ENCODE measurements at places on chromosomes 12 and 14.
A peak's percentile ranks its signal among the peaks of the same experiment; 100 is the strongest.

DNA sequence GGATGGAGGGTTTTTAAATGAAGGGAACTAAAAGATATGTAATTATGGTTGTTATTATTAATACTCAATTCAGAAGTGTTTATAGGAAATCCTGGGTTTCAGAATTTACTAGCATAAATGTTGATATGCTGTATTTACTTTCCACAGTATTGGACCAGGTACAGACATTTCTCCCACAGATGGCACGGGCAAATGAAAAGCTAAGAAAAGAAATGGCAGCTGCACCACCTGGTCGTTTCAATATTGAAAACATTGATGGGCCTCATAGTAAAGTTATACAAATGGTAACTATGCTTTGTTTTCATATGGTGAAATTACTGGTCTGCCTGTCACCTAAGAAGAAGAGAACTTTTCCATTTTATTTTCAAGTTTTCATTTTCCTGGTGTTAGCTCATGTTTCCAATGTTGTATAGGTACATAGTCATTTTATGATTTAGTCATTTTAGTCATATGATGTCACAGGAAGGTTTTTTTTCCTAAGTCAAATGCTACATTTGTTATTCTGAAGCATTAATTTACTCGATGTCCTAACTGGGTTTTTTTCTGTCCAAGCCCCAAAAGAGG, 5.5 kb downstream of the NOPCHAP1 start:
- DNase-seq, result no peak

- no peak for DNase-seq
Measured at GRCh38 chr12:59695379-59695778, 99.5 kb downstream of the SLC16A7 start.

GRCh38 chr14:51002406-51002999, 58.2 kb upstream of the PYGL start:
- DNase-seq, result no peak

DNA sequence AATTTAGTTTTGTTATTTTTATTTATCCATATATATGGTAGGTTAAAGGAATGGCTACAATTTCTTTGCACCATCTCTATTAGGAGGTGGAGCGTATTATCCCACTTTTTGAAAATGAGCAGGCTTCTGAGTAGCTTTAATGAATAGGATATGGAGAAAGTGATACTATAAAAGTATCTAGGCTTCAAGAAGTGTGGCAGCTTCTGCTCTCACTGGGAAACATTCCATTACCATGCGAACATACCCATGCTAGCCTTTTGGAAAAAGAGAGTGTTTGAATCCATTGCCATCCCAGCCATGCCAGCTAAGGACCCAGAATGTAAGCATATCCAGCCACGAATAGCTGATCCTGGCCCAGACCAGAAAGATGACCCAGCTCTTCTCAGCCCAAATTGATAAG, 107.3 kb downstream of the SLC38A4 start:
- no peak for DNase-seq

- DNase-seq, result no peak
Measured at GRCh38 chr14:96083667-96084320, 44.6 kb downstream of the C14orf132 start.

- DNase-seq, result peak; percentile 86
Measured at GRCh38 chr12:32589165-32589865, 89.8 kb upstream of the DNM1L start.

DNA sequence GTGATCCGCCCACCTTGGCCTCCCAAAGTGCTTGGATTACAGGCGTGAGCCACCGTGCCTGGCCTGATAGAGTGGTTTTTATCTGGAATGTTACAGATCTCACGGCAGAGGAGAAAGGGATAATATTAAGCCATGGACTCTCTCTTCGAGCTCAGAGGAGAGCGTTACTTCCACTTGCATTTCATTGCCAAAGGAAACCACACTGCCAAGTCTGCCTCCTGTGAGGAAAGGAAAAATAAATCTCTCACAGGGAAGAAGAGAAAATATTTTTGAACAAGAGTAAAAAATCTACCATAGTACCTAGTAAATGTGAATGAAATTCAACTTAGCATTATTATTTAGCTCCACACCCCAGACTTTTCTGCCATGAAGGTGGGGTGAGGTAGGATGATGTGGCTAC, 319.2 kb upstream of the PRICKLE1 start:
- no peak for DNase-seq

DNA sequence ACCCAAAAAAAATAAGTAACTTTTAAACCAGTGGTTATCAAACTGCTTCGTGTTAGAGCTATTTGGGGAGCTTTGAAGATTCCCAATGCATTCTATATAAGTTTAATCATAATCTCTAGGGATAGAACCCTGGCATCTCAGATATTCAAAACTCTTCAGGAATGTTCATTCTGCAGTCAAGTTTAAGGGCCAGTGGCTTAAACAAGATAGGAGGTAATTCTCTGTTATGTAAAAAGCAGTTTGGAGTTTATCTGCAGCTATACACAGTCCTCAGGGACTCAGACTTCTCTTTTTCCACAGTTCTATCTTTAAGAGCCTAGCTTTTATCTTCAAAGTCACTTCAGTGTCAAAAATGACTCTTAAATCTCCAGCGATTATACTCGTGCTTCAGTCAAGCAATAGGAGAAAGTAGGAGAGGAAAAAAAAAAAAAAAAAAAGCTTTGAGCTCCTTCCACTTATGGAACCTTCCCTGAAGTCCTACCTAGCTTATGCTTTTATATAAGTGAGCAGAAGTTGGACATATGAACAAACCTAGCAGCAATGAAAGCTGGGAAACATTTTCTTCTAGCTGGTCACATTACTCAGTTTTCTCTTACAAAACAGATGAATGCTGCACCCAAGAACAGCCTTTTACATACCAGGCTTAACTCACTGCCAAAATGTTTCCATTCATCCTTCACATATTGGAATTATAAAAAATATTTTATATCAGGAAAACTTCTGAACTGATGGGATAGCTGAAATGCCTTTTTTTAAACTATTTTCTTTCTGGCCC, 302.8 kb downstream of the FSCB start:
- no peak for DNase-seq

- no peak for DNase-seq
Measured at GRCh38 chr12:102950950-102951619, 6.4 kb upstream of the ASCL1 start.

DNA sequence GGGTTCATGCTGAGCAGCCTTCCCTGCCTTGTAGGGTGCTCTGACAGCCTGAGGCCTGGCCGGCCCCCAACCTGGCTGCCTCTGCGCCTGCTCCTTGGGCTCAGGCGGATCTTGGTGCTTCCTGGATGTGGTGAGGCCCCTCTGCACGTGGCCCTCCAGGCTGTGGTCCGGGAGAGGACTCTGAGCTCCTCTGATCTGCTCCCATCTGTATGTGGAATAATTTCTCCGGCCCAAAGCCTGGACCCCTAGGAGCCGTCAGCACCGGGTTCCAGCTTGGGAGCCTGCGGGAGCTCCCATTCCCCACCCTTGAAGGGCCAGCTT, 21.3 kb upstream of the EIF2B2 start:
- DNase-seq, result no peak

- peak; percentile 38 for DNase-seq
Measured at GRCh38 chr12:49195736-49196135, 6.9 kb upstream of the TUBA1A start.

GRCh38 chr12:38759621-38760020, 145.8 kb downstream of the CPNE8 start:
- DNase-seq, result no peak

DNA sequence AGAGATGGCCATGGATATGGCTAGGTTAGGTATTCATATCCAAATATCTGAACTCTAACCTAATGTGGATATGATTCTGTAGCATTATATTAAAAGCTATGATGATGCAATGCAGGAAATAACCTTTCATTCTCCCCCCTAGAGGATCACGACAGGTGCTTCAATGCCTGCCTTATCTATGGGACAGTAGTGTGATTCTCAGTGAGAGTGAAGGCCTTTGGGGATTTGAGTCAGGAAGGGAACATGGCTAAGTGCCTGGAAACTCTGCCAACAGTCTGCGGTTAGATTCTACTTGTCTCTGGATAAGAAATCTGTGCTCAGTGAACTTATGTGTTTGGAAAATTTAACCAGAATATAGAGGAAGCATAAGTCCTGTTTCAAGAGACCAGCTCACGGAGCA, 81.8 kb downstream of the SLC38A1 start:
- no peak for DNase-seq

DNA sequence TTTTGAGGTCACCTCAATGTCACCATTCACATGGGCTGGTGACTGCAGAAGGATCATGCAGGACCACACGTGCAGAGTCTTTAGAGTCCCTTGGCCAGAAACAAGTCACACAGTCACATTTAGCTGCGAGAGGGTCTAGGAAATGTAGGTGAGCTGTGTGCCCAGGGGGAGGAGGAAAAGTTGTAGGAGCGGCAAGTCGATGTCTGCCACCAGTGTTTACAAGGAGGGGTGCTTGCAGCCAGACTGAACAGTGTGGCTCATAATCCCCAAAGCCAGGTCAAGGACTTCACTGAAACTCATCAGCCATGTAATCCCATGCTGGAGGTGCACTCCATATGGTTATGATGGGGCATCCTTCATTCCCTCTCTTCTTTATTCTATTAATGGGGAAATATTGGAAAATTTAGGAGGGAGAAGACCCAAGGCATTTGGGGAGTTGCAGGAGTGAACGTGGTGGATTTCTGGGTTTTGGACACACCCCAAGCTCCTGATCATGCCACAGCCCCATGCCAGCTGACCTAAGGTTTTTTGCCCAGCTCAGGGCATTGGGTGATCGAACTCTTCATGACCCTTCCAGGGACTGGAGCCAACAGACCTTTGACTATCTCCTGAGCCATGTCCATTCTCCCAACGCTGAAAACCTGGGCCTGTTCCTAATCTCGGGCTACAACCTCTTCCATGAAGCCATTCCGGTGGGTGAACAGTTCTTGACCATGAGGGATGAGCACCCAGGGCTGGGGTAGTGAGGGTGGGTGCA, 7.2 kb downstream of the DAO start:
- no peak for DNase-seq

DNA sequence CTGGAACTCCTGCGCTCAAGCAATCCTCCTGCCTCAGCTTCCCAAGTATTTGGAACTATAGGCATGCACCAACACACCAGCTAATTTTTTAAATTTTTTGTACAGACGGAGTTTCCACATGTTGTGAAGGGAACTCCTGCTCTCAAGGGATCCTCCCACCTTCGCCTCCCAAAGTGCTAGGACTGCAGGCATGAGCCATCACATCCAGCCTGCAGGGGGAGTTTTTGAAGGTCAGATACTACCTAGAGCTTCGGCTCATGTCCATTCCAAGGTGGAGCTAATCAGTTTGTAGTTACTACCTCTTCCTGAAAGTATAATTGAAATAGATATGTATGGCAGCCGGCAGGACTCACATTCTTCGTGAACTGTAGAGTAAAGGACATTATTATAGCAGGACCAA, 3.7 kb upstream of the TAS2R19 start:
- no peak for DNase-seq
